Left renal cortex interstitium (tissue), 4 donors: ENCODE measurements at places on chromosomes 16 and 17. TPM values are rescaled to one million over a fixed set of nuclear protein-coding genes. Genes with fewer than 3 reads are reported as not detected.

- no peak for DNase-seq
Observed at GRCh38 chr16:66714654-66715307, 18.2 kb upstream of the CMTM4 start.

GRCh38 chr16:88651276-88651988 is 579 bp upstream of the CYBA start:
- DNase-seq: no peak

DNA sequence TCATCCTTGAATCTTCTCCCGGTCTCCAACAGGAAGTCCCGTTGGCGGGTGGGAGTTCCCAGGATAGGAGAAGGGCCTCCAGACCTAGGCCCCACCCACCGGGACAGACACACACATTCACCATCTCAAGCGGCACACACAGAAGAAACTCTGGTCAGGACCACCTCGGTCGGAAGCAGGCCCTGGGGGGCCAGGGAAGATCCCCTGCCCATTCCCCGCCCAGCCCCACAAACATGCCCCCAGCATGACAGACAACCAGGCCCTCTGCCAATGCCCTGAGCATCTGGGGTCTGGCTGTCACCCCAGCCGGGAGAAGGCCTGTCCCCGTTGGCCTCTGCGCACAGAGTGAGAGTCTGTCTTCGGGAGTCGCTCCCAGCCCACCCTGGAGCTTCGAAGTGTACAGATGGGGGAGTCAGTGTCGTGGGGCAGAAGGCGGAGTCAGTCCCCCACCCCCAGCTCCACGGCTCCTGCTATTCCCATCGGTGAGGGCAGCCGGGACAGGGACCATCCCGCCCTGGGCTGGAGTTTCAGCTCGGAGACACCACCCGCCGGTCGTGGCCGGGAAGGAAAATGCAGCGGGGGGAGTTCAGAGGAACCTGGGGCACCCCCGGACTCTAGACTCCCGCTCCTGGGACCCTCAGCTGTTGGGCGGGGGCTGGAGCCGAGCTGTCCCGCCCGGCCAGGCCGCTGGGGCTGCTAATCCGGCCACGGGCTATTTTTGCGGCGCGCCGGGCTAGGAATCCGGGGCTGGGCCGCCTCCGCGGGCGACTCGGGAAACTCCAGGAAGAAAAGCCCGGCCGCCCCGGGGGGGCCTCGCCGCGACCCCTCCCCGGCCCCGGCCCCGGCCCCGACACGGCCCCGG is 660 bp downstream of the RHBDF1 start:
- DNase-seq: no peak

The PHOSPHO1 gene
- 1.4 TPM for polyA plus RNA-seq

The AMFR gene
- polyA plus RNA-seq: 144 TPM
